ENCODE measurements at places on chromosomes 6 and 20. TPM values are rescaled to one million over a fixed set of nuclear protein-coding genes. Genes with fewer than 3 reads are reported as not detected.

The KCNK15 gene
- total RNA-seq, result 1.5 TPM

The ZNF322 gene
- total RNA-seq, result 9.7 TPM

The HNF4A gene
- 28.6 TPM for total RNA-seq

The COX4I2 gene
- not detected for total RNA-seq

The SMOC2 gene
- total RNA-seq, result 56.7 TPM

The IMPG1 gene
- not detected for total RNA-seq

All from stomach (tissue), 19 donors.